ENCODE measurements at places on chromosomes 12 and 14.
A peak's percentile ranks its signal among the peaks of the same experiment; 100 is the strongest.

DNA sequence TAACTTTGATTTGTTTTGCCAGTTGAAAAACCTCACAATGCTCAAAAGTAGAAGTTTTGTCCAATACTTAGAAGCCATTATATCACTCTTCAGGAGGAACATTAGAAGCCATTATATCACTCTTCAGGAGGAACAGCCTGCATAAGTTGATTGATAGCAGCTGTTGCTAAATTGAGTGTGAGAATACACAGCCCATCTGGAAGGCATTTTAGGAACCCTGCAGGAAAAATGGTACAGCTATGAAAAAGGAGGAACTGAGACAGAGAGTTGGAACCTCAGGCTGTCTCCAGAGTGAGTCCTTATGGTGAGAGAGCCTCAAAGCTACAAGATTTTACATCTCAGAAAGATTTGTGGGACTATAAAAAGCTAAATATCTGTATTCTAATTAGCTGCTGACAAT lies 207.0 kb downstream of the MYRFL start:
- DNase-seq = no peak

DNA sequence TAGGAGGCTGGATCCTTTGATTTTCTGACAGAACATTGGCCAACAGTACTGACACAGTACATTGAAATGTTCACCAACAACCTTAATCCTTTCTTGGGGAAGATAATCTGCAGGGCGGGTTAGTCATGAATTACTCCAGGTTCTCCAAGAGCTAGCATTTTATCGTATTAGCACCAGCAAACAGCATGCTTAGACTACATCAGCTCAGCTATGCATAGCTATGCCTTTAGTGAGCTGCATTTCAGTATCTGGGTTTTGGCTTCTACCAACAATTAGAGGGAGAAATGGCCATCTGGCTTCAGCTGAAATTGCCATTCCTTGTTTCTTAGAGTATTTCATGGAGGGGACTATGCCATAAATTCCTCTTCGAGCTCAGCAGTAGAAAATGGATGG lies 33.8 kb downstream of the SAMD4A start:
- no peak for DNase-seq

- peak; percentile 66 for DNase-seq
These were observed 375.3 kb downstream of the C12orf75 start for GRCh38 chr12:105705765-105706164.

DNA sequence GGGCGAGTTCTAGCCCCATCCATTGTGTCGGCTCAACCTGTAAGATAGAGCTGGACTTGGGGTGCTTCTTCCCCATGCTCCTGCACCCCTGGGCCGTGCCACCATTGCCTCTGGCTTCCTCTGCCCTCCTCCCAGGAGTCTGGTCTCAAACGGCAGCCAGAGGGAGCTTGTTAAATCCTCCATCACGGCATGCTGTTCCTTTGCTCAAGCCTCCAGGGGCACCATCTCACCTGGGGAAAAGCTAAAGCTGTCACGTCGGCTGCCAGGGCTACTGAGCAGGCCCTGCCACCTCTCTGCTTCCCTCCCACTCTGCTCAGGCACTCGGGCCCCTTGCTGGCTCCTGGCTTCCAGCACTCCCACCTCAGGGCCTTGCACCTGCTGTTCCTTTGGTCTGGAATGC lies 140.4 kb downstream of the RBM19 start:
- no peak for DNase-seq

GRCh38 chr12:73225371-73225937 lies 953.3 kb downstream of the TRHDE start:
- no peak for DNase-seq

GRCh38 chr14:91911474-91912032 lies 35.9 kb downstream of the FBLN5 start:
- DNase-seq = peak; percentile 47

DNA sequence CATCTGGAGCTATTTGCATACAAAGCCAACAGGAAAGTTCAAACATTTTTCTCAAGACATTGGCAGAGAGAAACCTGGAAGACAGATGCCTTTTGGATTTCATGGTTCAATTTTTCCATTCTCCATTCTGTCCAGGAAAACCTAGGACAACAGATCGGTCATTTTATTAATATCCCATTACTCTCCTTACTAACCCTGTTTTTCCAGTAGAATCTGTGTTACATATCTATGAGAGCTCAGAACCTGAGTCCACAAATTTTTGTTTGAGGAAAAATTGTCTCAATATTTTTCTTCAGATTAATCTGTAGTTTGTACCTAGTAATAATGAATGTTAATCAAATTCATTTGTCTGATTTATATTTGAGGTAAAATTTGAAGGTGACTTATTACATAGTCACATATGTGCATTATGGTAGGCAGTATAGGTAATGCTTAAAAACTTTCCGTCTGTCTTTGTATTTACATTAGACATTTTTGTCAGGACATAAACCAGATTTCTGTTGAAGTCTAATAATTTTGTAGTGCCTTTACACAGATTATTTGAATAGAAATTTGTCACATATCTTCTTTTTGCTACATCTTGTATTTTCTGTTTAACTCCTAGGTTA lies 75.3 kb downstream of the CCDC91 start:
- no peak for DNase-seq

DNA sequence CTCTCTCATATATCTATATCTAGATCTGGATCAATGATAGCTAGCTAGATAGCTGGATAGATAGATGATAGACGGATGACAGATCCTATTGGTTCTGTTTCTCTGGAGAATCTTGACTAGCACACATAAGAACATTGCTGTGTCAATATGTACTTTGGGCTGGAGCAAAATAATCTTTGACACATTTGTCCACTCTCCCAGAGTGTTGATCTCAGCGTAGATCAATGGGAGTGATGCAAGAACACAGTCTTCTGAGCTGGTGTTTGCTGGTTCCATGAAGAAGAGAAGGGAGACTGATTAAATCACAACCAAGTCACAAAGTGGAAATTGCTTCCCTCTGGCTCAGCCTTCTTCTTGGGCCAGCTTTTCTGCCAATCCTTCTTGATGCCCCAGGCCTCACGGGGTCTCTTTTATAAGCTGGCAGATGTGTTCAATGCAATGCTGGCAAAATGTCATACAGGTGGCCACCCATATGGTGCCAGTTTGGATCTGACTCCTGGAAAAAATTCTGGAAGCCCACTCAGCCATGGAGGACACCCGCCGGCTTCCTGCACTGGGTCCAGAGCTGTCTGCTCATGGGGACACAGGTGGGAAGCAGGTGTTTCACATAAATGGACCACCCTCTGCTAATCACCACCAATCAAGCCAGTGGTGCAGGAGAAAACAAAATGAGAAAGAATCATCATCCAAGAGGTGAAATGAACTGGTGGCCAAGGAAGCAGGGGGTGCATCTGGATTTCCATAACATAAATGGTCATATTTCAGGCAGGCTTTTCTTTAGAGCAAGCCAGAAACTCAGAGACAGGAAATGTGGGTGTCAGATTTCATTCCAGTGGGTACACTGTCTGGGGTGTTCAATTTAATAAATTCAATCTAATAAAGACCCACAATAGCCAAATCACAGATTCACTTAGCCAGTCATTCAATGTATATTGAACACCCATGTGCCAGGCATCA lies 310.3 kb downstream of the DPF3 start:
- no peak for DNase-seq

- no peak for DNase-seq
These were observed 930.8 kb downstream of the BCL11B start for GRCh38 chr14:98341211-98341610.

All from NT2/D1 (cell line).